ENCODE measurements at places on chromosomes 2 and 18.

DNA sequence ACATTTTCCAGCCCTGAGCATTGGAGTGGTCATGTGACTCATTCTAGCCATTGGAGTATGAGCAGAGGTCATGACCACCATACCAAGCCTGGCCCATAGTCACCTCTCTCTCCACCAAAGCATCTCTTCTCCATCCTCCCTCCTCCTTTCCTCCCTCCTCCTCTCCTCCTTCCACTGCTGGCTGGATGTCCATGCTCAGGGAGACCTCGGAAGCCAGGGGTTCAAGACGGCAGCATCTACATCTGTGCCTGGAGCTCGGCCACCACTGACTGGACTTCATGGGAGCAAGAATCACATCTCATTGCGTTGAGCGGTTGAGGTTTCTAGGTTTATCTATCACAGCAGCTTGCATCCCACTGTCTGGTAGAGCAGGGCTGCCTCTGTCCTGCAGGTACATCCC, 252.4 kb downstream of the NDUFA10 start:
- no peak for DNase-seq

GRCh38 chr2:182014284-182014683, 28.6 kb downstream of the PPP1R1C start:
- no peak for DNase-seq

- no peak for DNase-seq
Measured at GRCh38 chr2:240259201-240259923, 118.9 kb upstream of the OTOS start.

DNA sequence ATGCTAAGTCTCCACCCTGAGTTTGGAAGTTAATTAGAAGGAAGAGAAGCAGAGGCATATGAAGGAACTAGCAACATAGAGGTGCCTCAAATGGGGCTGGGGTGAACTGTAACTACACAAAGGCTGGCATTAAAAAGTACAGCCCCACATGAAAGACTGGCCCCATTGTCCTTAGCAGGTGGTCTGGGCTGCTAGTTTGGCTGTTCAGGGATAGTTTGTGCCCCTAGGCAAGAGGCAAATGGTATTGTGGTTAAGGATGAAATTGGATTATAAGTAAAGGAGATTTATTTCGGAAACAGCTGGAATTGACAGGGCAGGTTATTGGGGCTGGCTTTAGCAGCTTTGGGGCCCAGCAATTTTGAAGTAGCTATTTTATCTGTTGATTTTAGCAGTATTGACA, 365.7 kb upstream of the TNP1 start:
- no peak for DNase-seq

DNA sequence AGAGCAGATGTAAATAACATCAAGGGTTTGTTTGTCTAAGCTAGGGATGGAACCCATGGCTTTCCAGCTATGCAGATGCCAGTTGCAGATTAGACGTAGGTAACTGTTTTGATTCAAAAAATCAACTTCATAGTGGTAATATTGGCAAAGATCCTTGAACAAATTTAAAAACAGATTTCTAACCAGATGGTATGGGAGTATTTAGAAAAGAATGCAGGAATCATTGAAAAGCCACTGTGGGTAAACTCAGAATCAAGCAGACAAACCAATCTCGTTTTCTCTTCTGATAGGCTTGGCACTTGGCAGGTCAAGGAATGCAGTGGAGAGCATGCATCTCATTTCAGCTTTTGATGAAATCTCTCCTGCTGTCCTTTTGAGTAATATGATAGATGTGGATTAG, 377.5 kb downstream of the CLIP4 start:
- no peak for DNase-seq

DNA sequence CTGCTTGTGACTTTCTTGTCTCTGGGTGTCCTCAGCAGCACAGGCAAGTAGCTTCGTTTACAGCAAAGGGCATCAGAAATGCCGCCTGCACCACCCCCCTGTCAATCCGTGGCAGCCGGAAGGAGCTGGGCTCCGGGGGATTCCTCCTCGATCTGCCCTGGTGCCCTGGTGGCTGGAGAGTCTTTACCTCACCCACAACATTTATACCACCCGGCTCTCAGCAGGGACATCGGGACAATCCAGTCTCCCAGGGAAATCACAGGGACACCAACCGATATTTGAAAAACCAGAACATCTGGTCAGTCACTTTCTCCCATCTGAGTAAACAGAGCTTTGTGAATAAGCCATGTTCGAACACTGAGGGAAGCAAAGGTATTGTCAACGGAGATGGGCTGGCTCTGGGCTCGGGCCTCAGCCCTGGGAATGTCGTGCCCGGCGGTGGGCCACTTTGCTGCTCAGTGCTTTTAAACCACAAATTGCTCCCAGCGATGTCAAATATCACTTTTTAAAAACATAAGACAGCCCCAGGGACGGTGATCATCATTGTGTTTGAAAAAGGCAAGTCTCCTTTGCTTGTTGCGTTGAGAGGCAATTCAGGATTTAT, 210.0 kb upstream of the SALL3 start:
- no peak for DNase-seq

DNA sequence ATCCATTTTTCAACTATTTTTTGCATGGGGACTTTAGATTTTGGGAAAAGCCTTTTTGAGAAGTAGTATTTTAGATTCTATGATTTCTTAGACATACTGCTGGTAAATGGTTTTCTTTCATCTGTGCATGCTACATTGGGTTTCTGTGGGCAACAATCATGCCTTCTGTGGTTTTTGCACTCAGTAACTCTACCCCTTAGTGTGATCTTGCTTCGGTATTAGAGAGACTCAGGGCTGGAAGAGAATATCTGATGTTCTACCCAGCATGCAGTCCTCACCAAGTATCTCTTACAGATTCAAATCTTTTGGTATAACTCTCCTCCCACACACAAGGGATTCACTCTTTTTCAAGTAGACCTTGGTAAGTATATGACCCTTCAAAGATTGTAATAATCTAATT, 183.0 kb downstream of the PMAIP1 start:
- no peak for DNase-seq

DNA sequence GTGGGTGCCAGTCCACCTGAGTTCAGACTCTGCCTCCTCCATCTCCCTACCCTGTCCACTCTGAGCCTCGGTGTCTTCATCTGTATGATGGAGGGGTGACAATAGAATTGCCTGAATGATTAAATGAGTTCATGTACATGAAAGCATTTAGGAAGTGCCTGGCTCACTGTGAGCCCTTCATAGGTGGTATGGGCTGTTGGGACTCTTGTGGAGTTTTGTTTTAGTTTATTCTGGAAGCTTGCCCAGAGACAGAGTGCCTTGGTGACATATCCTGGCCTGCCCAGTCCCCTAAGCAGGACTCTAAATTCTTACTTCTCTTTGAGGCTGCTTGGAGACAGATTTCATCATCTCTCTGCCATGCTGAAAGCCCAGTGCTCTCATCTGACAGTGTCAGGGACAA, 24.5 kb upstream of the GIGYF2 start:
- no peak for DNase-seq

- DNase-seq = no peak
Measured at GRCh38 chr2:32358111-32358482, 1.3 kb downstream of the BIRC6 start.

GRCh38 chr2:120977582-120978358, 242.1 kb downstream of the GLI2 start:
- no peak for DNase-seq

GRCh38 chr2:176733698-176734430, 464.6 kb downstream of the MTX2 start:
- no peak for DNase-seq

- DNase-seq = no peak
Measured at GRCh38 chr2:98828369-98828744, 97.4 kb upstream of the MGAT4A start.

DNA sequence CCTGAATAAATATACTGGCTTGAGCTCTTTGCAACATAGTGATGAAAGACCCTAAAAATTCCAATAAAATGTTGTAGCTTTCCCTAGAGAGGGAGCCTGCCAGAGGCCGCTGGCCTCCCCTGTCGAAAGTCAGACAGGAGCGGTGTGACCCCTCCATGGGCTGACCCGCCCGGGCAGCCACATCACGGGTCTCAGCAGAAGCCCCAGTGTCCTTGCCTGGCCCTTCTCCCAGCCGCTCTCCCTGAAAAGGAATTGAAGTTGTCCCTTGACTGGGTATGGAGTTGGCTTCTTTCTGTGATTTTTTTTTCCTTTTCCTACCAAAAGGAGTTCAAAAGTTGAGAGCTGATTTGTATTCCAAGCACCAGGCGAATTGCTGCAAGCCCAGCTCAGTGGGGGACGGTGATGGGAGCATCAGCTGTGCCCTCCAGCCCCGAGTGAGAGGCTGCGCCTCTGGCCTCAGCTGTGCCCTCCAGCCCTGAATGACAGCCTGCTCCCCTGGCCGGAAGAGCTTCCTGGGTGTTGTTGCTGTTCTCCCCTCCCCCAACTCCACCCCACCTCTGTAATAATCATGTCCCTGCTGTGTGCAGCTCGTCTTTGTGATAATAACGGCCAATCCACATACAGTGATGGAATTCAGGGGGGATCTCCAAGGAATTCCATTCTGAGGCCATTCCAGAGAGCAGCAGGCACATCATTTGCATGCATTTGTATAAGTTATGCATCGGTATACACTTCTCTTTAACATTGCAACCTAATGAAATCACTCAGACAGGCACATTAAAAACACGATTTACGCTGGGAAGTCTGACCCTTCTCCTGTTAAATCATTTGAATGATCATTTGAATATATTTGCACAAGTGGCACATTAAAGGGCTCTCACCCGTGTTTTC, 501.0 kb downstream of the EIPR1 start:
- DNase-seq = no peak

DNA sequence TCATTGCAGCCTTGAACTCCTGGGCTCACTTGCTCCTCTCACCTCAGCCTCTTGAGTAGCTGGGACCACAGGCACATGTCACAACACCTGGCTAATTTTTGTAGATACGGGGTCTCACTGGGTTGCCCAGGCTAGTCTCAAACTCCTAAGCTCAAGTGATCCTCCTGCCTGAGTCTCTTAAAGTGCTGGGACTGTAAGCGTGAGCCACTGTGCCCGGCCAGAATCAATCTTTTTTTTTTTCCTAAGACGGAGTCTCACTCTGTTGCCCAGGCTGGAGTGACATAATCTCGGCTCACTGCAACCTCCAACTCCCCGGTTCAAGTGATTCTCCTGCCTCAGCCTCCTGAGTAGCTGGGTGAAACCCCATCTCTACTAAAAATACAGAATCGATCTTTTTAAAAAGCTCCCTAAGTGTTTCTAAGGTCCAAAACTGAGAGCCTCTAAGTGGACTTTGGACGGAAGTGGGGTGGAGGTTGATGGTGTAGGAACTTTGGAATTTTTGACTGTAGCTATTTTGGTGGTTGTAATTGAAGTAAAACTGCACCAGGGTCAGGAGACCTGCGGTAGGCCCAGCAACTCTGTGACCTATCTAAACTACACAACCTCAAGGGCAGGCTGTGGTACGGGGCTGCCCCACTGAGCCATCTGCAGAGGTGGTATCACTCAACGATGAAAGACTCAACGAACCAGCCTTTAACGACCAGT, 82.9 kb downstream of the POLR1A start:
- no peak for DNase-seq

DNA sequence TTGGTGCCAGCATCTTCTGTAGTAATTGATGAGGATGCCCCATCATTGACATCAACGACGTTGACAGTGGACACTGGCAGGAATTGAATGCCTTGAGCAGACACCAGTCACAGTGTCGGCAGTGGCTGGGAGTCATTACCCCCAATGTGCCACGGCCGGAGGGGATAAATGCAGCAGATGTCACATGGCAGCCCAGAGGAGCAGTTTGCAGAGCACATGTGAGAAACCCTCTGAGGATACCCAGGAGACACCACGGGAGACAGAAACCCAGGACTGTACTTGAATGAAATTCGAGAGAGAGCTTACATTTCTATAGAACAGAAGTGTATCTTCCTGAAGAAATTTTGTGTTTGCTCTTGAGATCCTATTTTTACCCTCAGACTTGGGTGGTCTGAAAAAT, 409.1 kb upstream of the TNP1 start:
- DNase-seq = no peak

DNA sequence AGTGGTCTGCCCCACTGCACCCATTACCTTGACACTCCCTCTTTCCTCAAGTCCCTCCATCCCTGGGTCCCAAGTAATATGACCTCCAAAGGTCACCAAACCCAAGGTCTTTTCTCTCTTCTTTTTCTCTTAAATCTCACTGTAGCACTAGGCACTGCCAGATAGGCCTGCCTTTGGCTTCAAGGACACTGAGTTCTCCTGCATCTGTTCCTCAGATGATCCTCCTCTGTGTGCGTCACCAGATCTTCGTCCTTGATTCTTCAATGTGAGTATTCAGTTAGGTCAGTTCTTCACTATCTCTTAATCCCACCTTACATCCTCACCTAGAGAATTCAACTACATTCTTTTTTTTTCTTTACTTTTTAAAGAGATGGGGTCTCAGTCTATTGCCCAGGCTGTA, 249.2 kb downstream of the NBAS start:
- DNase-seq = no peak

DNA sequence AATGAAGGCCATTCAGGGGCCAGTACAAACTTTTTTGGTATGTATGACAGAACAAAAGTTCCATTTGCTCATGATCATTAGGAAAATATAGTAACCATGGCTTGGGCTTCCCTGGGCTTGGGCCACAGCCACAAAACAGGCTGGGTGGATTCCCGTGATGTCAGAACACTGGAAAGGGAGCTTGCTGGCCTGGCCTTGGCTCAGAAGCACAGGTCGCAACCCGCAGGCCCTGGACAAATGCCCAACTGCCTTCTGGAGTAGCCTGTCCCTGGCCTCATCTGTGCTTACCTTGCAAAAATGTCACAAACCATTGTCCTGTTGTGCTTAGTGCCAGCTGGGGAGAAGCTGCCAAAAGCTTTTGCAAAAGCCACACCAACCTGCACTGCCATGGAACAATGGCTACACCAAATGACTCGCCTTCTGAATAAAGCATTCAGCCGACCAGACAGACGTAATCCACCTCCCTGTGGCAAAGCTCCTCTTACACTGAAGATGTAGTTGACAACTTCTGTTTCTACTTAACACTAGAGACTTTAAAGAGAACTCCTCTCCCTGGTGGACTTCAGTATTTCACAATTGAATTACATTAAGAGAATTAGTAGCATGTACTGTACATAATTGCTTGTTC, 125.5 kb downstream of the ANKRD44 start:
- DNase-seq = no peak

- DNase-seq = no peak
Measured at GRCh38 chr2:128693743-128694029, 375.0 kb upstream of the HS6ST1 start.

- no peak for DNase-seq
Measured at GRCh38 chr2:19991895-19992294, 2.0 kb upstream of the WDR35 start.

GRCh38 chr2:231581328-231581727, 11.3 kb upstream of the TEX44 start:
- no peak for DNase-seq

GRCh38 chr2:96138179-96139145, at the start of gene ASTL:
TSS of gene ASTL (minus strand) at chr2:96138502. CDS start at chr2:96138436, 66 bp downstream.
- DNase-seq = no peak

- DNase-seq = no peak
Measured at GRCh38 chr2:96747061-96747617, 7.3 kb upstream of the LMAN2L start.

- peak; percentile 77 for DNase-seq
Measured at GRCh38 chr2:212863185-212863588, 288.2 kb downstream of the IKZF2 start.
